ENCODE measurements at places on chromosomes 16 and 17.

- DNase-seq, result no peak
These were observed 3.7 kb upstream of the DNASE1 start for GRCh38 chr16:3650631-3651265.

- DNase-seq, result no peak
These were observed 15.0 kb downstream of the HS3ST6 start for GRCh38 chr16:1903220-1903574.

DNA sequence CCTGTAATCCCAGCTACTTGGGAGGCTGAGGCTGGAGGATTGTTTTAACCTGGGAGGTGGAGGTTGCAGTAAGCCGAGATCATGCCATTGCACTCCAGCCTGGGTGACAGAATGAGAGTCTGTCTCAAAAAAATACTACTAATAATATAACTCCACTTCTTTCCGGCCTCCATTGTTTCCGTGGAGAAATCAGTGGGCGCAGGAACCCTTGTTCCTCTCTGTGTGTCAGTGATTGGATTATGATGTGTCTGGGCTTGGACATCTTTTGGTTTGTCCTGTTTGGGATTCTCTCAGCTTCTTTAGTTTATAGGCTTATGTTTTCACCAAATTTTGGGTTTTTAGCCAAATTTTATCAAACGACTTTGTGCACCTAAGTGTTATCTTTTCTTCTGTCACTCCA, 36.8 kb downstream of the ACSF3 start:
- DNase-seq, result no peak

DNA sequence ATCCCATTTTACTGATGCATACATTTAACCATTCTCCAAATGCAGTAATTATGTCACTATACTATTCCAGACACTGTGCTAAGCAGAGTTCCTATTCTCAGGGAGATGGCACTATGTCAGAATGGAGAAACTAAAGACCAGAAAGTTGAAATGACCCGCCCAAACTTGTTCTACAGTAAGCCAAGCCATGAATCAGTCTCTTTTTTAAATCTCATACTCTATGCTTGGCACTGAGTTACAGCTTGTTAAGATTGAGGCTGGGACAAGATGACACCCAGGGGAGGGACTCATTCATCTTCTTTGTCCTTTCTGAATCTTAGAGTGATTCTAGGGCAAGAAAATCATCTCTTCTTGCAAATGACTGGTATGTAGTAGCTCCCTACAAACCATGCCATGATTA, 247.0 kb upstream of the CCL2 start:
- no peak for DNase-seq

DNA sequence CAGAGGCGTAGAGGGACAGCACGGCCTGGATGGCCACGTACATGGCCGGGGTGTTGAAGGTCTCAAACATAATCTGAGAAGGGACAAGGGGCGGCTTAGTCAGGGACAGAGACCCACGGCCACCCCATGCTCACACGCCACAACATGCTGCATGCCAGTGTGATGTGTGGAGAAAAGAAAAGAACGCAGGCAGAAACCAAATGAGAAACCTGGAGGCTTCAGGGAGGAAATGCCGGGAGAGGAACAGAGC, 1.1 kb downstream of the ACTG1 start:
- DNase-seq, result no peak

DNA sequence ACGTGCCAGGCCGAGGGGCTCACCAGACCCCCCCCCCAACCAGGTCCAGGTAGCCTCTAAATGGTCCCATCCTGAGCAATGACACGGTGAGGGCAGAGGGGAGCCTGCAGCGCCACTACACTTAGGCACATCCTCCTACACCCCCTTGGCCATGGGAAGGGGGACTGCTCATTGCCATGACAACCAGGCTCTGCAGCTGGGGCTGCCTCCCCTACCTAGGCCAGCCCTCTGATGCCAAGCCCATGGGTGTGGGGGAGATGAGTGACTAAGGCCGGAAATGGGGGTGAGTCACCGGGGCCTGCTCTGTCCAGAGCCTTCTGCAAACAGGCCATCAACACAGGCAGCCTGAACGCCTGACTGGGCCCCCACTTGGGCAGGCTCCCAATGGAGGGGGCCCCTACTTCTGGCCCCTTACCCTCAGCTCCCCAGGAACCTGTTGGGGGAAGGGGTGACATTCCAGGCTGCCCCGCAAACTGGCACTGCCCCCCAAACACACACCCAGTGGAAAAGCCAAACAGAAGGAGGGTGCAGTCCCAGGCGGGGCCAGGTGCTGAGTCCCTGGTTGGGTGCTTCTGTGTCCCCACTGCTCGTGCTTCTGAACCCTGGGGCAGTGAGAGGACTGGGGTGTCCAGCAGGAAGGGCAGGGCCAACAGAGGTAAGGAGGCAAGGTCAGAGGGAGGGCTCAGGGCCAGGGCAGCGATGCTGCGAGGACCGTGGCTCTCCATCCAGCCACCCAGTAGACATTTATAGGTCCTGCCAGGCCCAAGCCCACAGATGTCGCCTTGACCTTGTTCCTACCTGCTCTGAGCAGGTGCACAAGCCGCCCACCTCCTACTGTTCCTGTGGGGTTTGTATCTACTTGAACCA, 8.2 kb downstream of the PLCD3 start:
- no peak for DNase-seq

GRCh38 chr16:84087466-84088151, 29.1 kb downstream of the MBTPS1 start:
- no peak for DNase-seq

GRCh38 chr16:27811881-27812280, 251.6 kb downstream of the GSG1L start:
- DNase-seq, result no peak

GRCh38 chr16:47858333-47858982, 297.3 kb downstream of the ABCC12 start:
- DNase-seq, result no peak

DNA sequence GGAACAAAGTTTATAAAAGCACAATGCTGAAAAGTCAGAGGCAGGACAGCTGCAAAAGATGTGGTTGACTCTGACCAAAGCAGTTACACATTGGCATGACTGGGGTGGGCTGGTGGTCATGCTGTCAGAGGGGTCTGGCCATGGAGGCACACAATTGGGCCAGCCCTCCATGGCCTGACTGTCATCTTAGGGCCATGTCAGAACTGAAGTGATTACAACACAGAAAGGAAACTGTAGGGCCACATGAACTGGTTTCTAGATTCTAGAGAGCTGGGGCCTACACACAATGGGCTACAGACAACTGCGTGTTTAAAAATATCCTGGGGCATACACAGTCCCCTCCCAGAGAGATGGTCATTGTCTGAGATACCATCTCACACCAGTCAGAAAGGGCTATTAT, 380.6 kb downstream of the GRIN2A start:
- DNase-seq, result no peak

GRCh38 chr17:20184977-20185619, 175.9 kb downstream of the SPECC1 start:
- no peak for DNase-seq

- no peak for DNase-seq
These were observed 97.1 kb downstream of the SHISA9 start for GRCh38 chr16:12998361-12999085.

- no peak for DNase-seq
These were observed 122.7 kb downstream of the RGS9 start for GRCh38 chr17:65259696-65260485.
